Nucleus accumbens (tissue), 56 donors: ENCODE measurements at places on chromosomes 16 and 17.
A peak's percentile ranks its signal among the peaks of the same experiment; 100 is the strongest.

GRCh38 chr16:57185945-57186871, at the start of the genes PSME3IP1 and RSPRY1:
TSS of gene PSME3IP1 (minus strand) at chr16:57186039. CDS start at chr16:57173854, 12,185 bp downstream.
TSS of gene RSPRY1 (plus strand) at chr16:57186329. CDS start at chr16:57204659, 18,330 bp downstream.
- DNase-seq = peak; percentile 99

DNA sequence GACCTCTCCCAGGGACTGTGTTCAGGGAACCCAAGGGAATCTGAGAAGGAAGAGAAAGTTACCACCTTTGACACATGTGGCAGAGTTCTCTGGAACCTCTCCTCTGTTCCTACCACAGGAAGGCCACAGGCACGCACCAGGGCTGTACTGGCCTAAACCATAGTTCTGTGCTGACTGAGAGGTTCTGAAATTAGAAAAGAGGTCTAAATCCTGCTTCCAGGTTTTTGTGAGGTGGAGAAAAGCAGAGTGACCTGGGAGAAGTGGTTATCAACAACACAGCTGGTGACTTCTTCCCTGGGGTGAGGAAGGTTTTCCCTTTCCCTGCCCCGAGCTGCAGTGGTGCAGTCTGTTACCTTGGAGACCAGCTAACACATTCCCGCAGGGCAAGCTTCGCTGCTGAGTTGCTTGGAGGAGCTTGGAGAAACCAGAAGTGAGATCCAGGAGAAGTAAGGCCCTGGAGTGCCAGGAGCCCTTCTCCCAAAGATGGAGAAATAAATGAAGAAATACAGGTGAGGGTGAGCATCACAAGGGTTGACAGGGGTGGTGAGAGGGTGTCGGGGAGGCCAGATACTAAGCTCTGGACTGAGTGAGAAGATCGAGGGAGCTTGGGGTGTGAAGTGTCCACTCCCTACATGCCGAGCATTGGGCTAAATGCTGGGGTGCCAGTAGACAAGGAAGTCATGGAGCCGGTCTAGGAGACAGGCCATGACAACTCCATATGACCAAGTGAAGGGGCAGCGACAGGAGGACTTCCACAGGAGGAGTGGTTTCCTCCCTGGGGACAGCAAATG, at the start of gene VWA3A:
Gene VWA3A (plus strand): TSS at position 399 of the 791 bp plus-strand sequence. CDS start 97 bp downstream, at position 496.
- peak; percentile 23 for DNase-seq

DNA sequence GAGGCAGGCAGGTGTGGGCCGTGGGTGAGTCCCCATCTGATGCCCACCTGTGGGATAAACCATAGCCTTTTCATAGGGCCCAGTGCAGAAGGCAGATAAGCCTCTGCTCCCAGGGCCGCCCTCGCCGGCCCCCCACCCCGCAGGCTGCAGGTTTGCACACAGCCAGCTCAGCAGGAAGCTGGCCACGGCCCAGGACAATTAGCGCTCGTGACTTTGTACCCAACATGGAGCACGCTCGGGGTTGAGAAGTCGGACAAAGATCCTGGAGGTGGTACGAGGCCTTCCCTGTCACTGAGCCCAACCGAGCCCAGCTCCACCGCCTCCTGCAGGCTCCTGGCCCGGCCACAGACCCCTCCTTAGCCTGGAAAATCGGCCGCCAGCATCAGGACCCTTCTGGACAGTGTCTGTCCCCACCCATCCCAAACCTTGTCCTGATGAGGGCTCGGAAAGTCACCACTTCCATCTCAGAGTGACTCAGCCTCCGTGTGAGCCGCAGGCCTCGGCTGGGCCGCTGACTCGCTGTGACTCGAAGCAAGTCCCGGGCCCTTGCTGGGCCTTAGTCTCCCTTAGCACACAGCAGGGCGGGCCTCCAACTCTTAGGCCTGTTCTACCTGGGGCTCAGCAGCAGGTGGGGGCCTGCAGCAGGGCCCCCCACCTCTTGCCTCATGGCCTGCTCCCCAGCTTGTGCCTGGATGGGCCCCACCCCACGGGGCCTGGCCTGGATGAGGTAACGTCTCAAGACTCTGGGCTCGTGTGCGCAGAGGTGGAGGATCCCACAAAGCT, 22.7 kb downstream of the FAM83G start:
- no peak for DNase-seq

GRCh38 chr17:75301502-75302206, 12.4 kb upstream of the SLC25A19 start:
- no peak for DNase-seq

DNA sequence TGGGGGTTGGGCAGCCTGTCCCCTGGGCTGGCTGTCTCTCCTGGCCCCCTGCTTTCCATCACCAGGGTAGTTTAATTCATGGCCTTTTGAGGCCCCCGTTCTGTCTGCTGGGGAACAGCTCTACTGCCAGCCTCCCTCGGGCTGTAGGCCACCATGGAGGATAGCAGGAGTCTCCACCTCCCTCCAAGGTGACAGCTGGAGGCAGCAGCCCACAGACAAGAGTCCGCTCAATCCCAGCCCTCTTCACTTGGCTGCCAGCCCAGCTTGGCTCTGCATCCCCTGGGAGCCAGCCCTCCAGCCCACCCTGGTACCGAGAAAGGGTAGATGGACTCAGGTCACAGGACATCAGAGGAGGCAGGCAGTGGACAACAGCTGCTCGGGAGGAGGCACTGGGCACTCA, 194.6 kb upstream of the SDK2 start:
- no peak for DNase-seq

DNA sequence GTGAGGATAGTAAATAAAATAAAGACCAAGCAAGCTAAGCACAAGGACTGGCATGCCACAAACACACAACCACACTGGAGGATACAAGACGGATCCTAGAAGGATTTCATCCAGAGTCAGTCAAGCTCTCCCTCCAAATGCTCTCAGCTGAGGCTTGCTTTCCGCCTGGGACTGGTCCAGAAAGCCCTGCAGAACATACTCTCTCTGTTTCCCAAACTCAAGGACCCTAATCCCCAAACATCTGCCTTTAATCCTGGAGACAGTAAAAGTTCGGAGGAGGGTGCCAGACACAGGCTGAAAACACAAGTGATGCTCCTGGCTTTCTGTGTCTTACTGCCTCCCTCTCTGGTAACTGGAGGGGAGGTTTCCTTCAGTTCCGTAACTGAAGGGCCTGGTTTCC, 5.3 kb upstream of the HSD11B2 start:
- no peak for DNase-seq

DNA sequence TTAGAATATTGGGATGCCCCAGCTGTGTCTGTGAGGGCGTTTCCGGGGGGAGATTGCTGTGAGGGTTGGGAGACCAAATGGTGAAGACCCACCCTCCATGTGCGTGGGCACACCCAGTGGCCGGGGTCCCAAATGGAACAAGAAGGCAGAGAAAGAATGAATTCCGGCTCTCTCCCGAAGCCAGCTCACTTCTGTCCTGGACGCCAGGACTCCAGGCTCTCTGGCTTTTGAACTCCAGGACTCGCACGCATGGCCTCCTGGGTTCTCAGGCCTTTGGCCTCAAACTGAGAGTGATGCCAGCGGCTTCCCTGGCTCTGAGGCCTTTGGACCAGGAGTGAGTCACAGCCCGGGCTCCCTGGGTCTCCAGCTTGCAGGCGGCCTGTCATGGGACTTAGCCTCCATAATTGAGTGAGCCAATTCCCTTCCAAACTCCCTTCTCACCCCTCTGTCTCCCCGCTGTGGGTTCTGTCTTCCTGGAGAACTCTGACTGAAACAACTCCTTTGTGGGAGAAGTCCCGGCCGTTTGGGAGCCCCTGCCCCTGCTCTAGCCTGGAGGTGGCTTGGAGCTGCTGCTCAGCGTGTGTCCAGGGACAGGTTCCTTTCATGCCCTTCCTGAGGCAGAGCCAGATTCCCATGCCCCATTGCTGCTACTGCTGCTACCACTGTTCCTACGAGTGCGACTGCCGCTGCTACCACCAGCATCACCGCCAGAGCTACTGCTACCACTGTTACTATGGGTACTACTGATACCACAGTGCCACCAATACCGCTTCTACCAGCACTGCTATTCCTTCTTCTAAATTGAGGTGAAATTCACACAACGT, 49.8 kb upstream of the CBX4 start:
- no peak for DNase-seq

- no peak for DNase-seq
Measured at GRCh38 chr16:67356396-67356795, 29.8 kb downstream of the LRRC36 start.

GRCh38 chr17:42865638-42866094, 14.7 kb downstream of the AOC3 start:
- no peak for DNase-seq

DNA sequence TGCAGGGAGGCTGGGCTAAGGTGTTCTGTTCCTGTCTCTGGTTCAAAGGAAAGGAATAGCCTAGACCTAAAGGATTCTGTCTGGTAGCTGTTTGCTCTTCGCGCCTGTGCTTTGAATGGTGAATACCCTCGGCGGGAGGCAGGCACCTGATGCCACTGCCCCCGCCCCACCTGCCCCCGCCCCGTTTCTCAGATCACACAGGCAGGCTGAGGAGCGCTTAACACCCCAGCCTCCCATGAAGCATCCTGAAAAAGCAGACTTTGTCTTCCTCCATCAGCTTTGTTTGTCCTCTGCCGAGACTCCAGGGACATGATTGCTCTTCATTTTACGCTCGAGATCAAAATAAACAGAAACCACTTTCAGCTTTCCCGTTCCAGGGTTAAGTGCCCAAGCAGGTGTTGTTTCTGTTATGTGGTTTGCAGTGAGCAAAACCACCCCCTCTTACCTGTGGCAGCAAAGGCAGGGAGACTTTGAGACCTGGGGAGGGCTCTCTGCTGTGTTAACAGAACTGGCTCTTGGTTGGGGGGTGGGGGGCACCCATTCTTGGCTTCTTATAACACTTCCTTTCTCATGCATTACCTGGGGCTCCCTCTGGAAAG, 452.1 kb downstream of the WWOX start:
- DNase-seq = no peak

DNA sequence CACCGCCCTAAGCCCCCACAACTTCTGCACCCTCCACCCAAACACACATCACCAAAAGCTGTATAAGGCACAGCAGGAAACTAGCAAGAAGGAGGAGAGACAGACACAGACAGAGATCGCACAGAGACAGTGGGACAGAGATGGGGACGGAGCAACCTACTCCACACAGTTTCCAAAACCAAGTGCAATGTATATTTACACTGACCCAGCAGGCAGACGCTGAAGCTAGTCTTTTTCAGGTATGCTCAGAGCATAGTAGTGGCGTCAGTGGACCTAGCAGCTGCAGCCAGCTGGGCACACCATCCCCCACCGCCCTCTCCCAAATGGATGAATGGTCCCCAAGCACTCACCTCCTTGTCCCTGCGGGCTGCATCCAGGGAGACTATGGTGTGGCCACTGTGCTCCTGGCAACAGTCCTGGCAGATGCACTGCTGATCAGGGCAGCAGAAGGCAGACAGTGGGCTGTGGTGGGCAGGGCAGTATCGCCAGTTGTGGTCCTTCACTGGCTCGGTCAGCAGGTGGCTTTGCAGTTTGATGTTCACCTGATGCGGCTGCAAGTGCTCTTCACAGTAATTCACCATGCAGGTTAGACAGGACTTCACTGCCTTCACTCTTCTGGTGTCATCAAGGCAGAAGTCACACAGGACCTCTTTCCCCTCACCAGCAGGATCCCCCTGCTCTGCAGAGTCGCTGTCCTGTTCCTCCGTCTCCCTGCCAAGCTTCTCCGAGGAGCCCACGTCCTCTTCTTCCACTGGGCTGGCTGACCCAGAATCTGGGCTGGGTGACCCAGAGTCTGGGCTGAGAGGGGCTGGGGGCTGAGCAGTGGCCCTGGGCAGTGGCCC, 31.5 kb upstream of the FBXW10B start:
- no peak for DNase-seq

- DNase-seq = no peak
Measured at GRCh38 chr17:59783221-59784047, 76.0 kb downstream of the VMP1 start.

- no peak for DNase-seq
Measured at GRCh38 chr17:4573669-4574068, 10.7 kb upstream of the SMTNL2 start.

DNA sequence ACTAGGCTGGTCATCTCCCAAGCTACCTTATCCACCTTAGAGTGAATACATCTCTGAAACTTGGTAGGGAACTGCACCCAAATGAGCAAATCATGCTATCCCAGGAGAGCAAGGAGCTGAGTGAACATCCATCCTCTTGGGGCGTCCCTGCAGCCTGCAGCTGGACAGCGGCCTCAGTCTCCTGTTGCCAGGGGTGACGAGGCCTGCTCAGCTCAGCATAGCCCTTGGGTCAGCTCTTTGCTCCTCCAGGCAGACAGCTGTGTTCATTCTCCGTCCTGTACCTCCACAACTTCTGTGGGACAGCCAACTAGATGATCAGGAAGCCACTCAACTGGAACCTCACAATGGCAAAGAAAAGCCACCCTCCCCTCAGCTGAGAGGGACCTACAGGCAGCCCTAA, 111.9 kb downstream of the SOCS1 start:
- no peak for DNase-seq
